Ureter (tissue), 1 donor: ENCODE measurements at places on chromosomes 12 and 14. TPM values are rescaled to one million over a fixed set of nuclear protein-coding genes. Genes with fewer than 3 reads are reported as not detected.

GRCh38 chr12:57479043-57479375 lies 657 bp downstream of the ARHGAP9 start:
- DNase-seq = no peak

- no peak for DNase-seq
These were observed 30.8 kb downstream of the TMTC3 start for GRCh38 chr12:88172844-88173407.

- DNase-seq = no peak
These were observed 13.2 kb upstream of the MDM2 start for GRCh38 chr12:68794653-68795251.

DNA sequence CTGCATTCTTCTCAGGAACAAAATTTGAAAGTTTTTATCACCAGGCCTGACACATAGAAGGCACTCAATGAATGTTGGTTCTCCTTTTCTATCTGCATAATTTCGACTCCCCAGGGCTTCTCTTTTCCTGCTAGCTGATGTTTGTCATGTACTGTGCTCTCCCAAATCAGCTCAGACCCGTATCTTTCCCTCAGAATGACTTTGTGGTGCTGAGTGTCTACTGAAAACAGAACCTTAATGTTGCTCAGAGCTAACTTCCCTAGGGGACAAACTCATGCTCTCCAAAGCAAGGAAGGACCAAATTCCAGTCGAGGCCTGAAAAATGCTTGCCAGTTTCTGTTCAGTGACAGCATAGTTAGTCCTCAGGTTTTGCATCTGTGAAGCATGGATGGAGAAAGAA lies 1.9 kb downstream of the ARHGDIB start:
- DNase-seq = no peak

Gene NXPH4
- total RNA-seq = not detected

- DNase-seq = no peak
These were observed 21.7 kb downstream of the PAPLN start for GRCh38 chr14:73258845-73259611.

DNA sequence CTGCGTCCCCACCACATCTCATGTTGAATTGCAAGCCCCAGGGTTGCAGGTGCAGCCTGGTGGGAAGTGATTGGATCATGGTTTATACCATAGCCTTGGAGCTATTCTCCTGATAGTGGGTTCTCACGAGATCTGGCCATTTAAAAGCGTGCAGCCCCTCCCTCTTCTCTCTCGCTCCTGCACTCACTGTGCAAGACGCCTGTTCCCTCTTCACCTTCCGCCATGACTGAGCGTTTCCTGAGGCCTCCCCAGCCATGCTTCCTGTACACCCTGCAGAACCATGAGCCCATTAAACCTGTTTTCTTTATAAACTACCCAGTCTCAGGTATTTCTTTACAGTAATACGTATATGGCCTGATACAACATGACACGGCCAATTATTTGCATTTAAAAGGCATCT lies 146.6 kb downstream of the RIMBP2 start:
- no peak for DNase-seq

Gene CEBPE
- not detected for total RNA-seq

Gene KRT79
- not detected for total RNA-seq

DNA sequence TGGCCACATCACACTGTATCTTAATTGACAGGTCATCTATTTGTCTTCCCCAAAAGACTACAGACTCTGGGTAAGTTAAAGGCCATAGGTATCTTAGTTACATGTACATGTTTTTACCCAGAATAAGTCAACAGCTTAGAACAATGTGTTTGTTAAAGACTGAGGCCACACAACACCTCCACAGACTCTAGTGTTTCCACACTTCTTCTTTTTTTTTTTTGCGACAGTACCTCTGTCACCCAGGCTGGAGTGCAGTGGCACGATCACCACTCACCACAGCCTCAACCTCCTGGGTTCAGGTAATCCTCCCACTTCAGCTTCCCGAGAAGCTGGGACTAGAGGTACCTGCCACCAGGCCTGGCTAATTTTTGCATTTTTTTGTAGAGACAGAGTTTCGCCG lies 1.3 kb downstream of the GPN3 start:
- no peak for DNase-seq

Gene PTPRR
- 1.7 TPM for total RNA-seq

GRCh38 chr12:98332642-98333041 lies 182.7 kb upstream of the TMPO start:
- DNase-seq = no peak

Gene MYF5
- not detected for total RNA-seq

Gene LRRC43
- 0.86 TPM for total RNA-seq

GRCh38 chr12:24728366-24728765 lies 220.5 kb downstream of the BCAT1 start:
- no peak for DNase-seq

GRCh38 chr14:91956616-91957015 lies 9.1 kb upstream of the FBLN5 start:
- no peak for DNase-seq

GRCh38 chr12:16602412-16602811 lies 3.5 kb downstream of the LMO3 start:
- DNase-seq = no peak
